ENCODE measurements at places on chromosomes 16 and 17.
A peak's percentile ranks its signal among the peaks of the same experiment; 100 is the strongest.

GRCh38 chr16:65271996-65272395 is 150.1 kb upstream of the CDH11 start:
- DNase-seq = no peak

DNA sequence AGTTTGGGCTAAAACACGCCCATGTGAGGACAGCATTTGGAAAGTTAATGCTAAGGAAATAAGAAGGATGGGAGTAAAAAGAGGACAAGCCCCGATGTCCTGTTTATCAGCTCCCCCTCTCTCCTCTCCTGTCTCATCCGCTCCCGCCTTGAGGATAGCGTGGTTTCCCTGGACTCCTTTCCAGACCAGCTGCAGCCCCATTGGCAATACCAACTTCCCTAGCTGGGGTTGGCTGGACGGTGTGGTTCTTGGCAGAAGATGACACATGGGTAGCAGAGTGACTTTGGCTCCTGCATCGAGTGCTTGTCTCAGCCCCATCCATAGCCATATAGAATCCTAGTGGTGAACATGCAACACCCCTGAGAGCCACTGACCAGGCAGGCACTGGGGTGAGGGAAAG is 185.9 kb downstream of the CCDC182 start:
- no peak for DNase-seq

DNA sequence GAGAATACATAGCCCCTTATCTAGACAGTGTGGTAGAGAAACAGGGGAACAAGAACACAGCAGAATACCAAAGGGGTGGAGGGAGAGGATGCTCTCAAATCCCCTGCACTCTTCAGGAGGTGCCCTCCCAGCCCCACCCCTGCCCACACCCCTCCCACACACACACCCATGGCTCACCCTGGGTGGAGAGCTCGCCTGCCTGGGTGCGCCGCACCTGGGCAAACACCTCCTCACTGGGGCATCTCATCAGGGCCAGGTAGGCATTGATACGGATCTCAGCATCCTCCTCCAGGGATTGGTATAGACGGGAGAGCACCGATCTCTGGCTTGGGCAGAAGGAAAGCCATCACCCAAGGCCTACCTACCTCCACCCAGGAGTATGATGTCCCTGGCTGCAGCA is 95.2 kb downstream of the LITAF start:
- DNase-seq = no peak

DNA sequence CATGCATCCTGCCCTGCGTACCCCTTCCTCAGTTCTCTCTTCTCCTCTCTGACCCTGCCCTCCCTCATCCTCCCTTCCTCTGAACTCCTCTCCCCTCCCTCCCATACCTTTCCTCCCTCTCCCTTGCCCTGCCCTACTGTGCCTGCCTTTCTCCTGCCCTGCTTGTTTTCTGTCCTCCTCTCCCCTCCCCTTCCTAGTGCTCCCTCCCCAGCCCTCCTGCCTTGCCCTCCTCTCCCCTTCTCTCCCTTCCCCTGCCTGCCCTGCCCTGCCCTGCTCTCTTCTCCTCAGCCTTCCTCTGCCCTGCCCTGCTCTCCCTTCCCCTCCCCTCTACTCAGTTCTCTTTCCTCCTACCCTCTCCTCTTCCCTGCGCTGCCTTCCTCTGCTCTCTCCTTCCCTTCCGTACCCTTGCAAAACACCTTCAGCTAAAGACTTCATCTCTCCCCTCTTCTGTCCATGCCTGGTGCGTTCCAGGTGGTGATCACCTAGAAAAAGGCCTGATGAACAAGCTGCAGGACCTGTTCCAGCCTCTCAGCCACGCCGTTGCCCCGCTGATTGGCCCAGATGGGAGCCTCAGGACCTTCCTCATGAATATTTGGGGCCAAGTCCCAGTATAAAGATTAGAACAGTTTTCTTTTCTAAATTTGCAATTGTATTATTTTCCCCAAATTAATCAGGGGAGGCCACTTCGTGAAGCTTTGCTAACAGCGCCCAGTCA is 290.5 kb downstream of the CPPED1 start:
- no peak for DNase-seq

DNA sequence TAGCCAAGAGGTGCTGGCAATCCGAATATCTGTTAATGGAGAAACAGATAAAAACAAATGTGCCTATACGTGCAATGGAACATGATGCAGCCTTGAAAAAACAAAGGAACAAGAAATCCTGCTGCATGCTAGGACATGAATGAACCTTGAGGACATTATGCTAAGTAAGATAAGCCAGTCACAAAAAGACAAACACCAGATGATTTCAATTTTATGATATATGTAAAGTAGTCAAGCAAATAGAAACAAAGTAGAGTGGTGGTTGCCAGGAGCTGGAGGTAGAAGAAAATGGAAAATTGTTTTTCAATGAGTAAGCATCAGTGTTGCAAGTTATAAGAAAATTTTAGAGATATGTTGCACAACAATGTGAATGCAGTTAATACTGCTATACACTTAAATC is 409.7 kb upstream of the CDH8 start:
- no peak for DNase-seq

GRCh38 chr17:321386-321941 is 31.1 kb downstream of the RPH3AL start:
- no peak for DNase-seq

DNA sequence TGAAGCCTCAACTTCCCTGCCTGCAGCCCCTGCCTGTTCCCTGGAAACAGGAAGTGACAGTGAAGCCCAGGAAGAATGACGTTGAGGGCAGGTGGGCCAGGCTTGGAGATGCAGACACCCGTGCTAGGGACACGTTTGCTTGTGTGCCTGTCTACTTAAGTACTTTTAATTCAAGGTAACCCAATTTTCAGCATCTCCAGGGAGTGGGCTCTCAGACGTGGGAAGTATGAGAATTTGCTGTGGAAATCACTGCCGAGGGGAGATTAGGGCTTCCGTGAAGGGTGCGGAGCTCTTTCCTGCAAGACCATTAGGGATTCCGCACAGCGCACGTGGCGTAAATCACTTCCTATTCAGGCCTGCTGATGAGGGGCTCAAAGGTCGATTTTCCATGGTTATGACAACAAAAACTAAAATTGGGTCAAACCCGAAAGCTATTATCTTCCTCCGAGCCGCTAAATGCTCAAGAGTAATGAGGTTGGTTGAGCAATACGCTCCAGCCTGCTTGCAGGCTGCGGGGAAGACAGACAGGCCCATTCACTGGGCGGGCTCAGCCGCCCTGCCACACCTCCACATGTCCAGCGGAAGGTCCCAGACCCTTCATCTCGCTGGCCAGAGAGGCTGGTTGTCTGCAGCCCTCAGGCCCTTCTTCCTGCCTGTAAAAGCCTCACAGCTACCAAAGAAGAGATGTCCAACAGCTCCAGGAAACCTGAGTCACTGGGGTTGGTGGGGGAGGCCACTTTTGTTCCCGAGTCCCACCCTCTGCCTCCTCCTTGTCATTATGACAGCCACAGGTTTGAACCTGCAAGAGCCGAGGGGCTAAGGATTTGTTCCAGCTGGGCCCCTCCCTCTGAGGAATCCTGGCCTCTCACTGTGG is 109.9 kb downstream of the RBFOX3 start:
- DNase-seq = no peak

DNA sequence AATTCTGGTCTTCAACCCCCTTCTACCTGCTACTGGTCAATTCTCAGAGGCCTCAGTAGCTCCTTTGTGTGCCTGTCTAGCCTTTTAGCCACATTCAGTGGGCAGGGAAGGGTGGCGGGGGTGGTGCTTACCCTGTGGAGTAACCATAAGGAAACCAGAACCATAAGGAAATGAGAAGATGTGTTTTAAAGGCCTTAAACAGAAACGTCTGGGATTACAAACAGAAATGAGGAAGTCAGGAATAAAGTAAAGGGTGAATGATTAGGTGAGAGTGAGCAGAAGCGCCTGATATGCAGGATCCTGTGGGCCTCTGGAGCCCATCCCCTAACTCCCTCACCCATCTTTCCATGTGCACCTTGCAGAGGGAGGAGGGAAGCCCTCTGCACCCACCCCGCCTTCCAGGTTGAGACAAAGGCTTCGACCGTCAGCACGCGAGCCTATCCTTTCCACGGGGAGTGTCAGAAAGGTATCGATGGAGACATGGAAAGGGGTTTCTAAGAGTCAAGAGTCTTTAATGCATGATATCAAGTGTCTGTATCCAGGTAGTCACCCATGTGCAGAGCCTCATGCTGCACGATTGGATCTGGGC is 20.4 kb downstream of the KIAA0513 start:
- no peak for DNase-seq

- DNase-seq = no peak
Observed at GRCh38 chr16:79069633-79070032, 530.9 kb downstream of the MAF start.

DNA sequence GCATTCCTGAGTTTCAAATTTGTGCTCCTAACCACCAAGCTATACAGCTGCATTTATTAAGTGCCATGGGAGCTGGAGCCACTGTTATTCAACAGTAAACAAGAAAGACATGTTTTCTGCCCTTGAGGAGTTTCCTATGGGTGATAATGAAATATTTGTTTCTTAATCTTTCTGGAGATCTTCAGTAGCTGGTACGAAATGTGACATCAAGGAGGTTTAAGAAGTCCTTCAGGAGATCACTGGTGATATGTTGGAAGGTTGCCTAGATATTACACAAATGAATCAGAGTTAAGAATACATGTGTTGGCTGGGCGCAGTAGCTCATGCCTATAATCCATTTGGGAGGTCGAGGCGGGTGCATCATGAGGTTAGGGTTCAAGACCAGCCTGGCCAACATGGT is 14.9 kb downstream of the RHOT1 start:
- DNase-seq = peak; percentile 40

DNA sequence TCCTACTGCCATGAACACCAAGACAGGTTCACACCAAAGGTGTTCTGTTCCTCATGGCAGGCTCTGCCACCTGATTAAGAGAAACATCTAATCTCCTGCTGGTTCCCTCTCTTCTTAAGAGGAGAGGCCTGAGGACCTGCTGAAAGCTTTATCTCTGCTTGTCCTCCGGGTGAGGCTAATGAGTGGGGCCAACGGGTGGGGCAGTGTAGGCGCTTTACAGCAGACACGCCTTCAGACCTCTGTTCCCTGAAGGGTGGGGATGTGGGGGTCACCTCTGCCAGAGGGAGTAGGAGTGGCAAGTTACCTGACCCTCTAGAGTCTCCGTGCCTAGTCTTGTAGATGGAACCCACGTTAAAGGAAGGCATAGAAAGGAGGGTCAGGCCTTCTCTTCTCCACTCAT is 4.2 kb upstream of the MRM1 start:
- no peak for DNase-seq
